Large intestine (tissue), 12 donors: ENCODE measurements at places on chromosomes 16 and 17.

DNA sequence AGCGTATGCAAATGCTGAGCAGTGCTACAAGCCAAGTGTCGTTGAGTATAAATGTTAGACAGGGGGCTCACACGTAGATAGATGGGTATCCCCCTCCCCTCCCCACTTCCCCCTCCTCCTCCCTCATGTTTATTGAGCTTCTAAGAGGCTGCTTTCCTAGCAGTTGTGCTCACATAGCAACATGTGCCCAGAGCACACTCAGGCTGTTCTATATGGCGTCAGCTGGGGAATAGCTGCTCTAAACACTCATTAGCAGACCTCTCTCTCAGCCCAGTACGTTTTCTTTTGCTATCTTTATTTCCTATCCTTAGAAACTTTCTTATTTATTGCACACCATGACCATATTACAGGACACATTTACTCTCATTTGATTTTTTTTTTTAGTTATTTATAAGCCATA lies 1.8 kb downstream of the KCNJ2 start:
- DNase-seq = no peak

GRCh38 chr17:9021158-9021991 lies at the start of gene NTN1:
Gene NTN1 (plus strand): TSS chr17:9021510. CDS start chr17:9022374, 864 bp downstream.
- DNase-seq = no peak

DNA sequence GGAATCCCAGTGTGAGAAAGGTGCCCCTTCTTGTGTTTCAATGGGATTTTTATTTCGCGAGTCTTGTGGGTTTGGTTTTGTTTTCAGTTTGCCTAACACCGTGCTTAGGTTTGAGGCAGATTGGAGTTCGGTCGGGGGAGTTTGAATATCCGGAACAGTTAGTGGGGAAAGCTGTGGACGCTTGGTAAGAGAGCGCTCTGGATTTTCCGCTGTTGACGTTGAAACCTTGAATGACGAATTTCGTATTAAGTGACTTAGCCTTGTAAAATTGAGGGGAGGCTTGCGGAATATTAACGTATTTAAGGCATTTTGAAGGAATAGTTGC lies 567 bp downstream of the UBB start:
- DNase-seq = no peak

GRCh38 chr17:10804546-10804945 lies 647 bp upstream of the TMEM238L start:
- DNase-seq = no peak

DNA sequence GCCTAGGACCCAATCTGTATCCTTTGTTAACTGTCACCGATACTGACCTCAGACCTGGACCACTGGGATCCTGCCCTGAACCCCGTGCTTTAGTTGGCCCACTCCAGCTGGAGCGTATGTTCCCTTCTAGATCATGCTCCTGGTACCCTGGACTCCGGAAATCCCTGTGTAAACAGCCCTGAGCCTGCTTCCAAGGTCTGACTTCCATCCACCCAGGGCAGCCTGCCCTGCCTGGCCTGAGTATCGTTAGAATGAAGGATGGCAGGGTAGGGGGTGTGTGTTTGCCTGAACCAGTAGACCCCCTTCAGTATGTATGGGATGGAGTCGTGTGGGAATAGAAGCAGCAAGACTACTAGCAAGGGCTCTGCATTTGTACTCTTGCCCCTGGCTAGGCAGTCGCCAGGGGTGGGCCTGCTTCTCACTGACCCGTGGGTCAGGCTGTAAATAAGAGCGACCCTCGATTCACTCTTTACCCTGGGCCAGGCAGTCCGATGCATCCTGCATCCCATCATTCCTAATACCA lies 691 bp upstream of the TMEM98 start:
- no peak for DNase-seq

DNA sequence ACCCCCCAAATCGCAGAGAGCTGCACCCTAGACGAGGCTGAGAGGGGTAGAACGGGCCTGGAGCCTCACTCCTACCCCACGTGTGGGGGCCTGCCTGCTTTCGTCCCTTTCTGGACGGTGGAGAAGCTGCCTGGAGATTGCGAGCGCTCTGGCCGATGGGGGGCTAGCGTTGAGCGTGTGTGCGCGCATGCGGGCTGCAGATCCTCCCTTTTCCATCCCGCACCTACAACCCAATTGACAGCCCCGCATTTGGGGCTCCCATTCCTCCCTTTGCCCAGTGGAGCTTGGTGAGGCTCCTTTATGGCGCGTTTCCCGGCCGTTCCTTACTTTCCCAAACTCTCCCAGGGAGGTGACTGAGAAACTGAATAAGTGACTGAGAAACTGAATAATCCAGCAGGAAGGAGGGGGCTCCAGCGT lies 907 bp upstream of the ESRP2 start:
- peak; percentile 58 for DNase-seq

GRCh38 chr16:85860413-85861094 lies 38.4 kb upstream of the IRF8 start:
- DNase-seq = no peak

- DNase-seq = no peak
Measured at GRCh38 chr17:36532435-36532975, 2.2 kb downstream of the MYO19 start.

DNA sequence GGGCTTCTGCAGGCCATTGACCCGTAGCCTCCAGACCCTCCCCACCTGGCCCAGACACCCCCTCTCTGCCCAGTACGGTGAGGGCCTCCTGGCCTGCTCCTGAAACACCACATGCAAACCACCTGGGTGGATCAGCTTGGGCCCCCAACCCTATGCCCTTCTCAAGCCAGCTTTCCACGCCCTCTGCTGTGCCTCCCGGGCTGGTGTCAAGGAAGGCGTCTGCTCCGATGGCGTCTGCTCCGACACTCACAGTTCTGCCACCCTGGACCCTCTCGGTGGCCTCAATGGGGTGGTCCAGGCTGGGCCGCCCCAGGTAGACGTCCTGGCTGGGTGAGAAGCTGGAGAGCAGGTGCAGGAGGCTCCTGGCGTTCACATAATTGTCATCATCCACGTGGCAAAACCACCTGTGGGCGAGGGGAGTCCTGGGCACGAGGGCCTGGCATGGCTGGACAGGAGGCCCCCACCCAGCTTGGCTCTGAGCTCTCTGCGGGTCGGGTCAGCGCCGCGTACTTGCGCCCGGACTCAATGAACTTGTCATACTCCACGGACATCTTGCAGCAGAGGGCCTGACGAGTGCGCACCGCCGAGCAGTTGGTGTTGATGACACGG lies 1.4 kb downstream of the RFNG start:
- no peak for DNase-seq

DNA sequence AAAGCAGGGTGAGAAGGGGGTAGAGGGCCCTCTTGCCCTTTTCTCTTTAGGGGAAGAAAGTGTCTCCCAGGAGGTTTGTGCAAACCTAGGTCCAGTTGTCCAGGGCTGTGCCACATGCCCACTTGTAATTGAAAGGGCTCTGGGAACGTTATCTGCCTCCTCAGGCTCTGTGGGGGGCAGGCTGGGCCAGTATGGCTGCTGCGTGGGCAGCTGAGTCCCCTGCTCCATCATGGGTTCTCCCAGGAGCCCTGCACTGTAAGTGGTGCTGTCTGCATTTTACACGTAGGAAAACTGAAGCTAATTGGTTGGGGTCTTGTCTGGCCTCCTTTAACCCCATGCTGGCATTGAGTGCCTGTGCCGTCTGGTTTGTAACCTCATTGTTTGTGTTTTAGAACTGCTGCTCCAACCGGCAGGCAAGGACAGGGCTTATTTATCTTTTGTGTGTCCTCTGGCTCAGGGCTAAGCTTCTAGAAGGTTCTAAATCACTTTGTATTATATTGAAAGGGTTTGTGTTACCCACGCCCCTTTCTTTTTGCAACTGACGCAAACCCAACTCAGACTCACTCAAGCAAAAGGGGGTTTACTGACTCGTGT lies 117.7 kb upstream of the CIBAR2 start:
- no peak for DNase-seq

DNA sequence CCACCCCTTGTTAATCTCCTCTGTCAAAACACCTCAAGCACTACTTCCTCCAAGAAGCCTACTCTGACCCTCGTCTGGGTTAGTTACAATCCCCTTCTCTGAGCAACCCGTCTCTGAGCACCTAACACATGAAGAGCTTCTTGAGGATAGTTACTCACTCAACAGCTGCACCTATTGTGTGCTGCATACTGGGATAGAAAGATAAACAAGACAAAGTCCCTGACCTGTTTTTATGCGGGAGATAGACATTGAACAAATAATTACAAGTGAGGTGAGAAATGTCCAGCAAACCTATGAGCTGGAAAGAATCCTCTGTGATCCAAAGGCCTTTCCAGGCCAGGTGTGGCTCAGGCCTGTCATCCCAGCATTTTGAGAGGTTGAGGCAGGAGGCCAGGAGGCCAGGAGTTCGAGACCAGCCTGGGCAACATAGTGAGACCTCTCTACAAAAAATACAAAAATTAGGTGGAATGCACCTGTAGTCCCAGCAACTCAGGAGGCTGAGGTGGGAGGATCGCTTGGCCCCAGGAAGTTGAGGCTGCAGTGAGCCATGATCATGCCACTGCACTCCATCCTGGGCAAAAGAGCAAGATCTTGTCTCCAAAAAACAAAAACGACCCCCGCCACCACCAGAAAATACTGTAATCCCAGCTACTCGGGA lies 5.5 kb upstream of the ZNF771 start:
- DNase-seq = no peak

DNA sequence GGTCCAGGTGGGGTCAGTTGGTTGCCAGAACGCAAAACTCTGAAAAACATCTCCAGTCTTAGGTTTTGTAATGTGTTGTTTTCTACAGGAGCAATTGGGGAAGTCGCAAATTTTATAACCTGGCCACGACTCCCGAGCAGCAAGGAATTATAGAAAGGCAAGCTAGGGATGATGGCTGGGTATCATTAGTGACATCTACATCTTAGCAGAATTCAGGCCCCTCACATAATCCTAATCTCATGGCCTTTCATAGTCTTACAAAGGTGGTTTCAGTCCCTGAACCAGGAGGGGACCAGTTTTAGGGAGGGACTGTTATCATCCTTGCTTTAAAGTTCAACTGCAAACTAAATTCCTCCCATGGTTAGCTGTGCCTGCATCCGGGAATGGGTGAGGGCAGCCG lies 117.9 kb downstream of the RPTOR start:
- no peak for DNase-seq

- DNase-seq = no peak
Measured at GRCh38 chr17:77455111-77455890, 314.5 kb downstream of the SEC14L1 start.

DNA sequence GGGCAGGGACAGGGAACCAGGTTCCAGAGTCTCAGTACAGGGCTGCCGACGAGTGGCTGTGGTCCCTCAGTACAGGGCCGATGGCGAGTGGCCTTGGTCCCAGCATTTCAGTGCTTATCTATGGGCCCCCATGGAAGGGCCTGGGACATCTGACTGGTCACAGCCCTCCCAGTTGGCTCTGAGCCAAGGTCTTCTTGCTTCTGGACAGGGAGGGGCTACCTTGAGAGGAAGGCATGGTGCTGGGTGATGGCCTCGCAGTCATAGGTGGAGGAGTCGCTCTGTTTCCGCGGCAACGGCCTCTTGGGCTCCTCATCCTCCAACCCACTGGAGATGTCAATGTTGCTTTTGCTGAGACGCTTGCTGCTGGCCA lies 32.5 kb downstream of the PIMREG start:
- no peak for DNase-seq

DNA sequence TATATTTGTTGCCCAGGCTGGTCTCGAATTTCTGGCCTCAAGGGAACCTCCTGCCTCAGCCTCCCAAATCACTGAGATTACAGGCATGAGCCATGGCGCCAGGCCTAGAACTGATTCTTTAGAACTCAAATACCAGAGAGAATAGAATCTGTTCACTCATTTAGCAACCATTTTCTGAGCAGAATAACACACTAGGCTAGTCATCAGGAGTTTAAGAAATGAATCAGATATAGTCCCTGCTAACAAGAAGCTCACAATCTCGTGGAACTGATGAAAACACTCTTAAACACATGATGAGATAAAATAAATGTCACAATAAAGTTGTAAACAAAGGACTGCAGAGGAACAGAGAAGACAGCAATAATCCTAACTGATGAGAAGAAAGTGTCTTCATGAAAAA lies 55.8 kb upstream of the ADCY9 start:
- DNase-seq = no peak

- peak; percentile 49 for DNase-seq
Measured at GRCh38 chr17:1779571-1780131, 17.8 kb downstream of the SERPINF1 start.

- peak; percentile 34 for DNase-seq
Measured at GRCh38 chr16:2296661-2297505, 29.0 kb upstream of the RNPS1 start.

DNA sequence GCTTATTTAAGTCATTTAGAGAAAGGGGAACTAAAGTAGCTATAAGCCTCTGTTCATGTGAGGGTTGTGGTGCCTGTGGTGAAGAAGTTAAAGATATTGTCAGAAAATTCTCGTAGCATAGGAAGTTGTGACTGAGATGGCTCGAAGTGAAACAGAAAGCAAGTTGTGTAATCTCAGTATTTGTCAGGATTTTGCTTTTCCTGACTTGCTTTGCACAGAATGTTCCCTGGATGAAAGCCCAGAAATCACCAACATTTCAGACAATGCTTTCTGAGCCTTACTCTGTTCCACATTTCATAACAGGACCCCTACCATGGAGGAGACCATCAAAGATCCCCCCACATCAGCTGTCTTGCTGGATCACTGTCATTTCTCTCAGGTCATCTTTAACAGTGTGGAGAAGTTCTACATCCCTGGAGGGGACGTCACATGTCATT lies 10.6 kb downstream of the CALCOCO2 start:
- DNase-seq = peak; percentile 40
